Astrocyte of the hippocampus (primary cell): ENCODE measurements at places on chromosomes 3 and 15.

DNA sequence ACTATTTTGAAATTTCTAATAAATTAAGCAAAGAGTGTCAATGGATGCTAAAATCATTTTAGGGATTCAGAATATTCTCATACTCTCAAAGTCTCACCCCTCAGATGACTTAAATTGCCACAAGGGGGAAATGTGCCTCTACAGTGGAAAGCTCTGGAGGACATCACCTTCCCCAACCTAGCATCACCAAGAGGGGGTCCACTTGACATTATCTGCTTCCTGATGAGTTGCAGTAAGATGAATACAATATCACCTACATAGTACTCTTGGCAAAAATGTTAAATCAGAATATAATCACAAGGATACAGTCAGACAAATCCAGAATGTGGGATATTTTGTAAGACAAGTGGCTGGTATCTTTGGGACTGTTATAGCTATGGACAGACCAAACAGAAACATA lies 290.1 kb downstream of the MFSD1 start:
- DNase-seq = no peak

- peak; percentile 11 for DNase-seq
Measured at GRCh38 chr15:79653533-79653932, 221.4 kb downstream of the MINAR1 start.

DNA sequence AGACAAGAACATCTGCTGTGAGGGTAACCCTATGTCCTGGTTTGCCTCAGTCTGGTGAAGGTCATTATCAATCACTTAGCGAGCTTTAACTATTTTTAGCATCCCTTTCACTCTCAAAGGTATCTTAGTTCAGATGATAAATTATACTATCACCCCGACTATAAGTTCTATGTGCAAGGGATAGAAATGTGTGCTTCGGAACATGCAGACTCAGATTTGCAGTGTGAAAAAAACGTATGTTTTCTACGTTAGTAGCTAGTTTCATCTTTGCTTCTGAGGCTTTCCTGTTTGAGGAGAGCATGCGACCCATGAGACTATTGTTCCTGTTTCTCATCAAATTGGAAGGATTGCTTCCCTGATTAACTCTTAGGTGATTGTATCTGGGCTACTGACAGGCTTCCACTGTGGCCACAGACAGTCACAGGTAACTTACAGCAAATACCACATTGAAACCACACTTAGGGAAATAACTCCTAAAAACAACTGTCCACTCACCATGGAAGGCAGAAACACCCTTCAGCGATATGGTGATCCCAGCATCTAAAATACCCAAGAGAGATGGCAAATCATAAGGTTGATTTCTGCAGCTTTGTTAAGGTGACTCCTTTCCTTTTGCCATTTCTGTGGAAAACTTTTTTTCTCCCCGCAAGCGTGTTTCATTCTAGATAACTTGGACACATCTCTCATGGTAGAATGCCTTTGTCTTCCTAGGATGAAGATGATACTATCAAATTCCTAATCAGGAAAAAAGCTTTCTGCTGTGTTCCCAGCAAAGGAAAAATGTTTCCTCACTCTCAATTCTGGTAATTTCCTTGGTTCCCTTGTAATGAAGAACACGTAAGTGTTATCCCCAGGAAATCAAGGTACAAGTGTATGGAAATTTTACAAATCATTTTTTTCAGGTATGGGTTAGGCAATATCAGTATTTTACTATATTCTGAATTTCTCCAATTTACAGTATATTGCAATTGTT lies 5.2 kb downstream of the GCSAM start:
- DNase-seq = no peak

- DNase-seq = no peak
Measured at GRCh38 chr15:95261968-95262367, 1030.6 kb downstream of the MCTP2 start.

GRCh38 chr3:127396473-127396872 lies 108.6 kb upstream of the PRR20G start:
- no peak for DNase-seq

DNA sequence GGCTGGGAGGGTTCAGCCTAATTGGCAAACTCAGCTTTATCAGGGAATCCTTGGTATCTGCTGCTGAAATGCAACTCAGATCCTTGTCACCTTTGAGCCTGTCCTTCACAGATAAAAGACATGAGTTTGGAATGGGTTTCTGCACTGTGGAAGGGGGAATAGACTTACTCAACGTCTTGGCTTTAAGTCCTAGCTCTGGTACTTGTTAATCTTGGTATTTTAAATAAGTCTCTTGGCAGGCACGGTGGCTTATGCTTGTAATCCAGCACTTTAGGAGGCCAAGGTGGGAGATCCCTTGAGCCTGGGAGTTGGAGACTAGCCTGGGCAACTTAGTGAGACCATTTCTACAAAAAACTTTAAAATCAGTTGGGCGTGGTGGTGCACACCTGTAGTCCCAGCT lies 55.1 kb upstream of the ATOSA start:
- DNase-seq = no peak

GRCh38 chr3:15797642-15798303 lies at the start of gene ANKRD28:
Gene ANKRD28 (minus strand): TSS chr3:15797979. CDS start chr3:15796521, 1,458 bp downstream.
- DNase-seq = peak; percentile 90

GRCh38 chr15:22915866-22916515 lies 64.2 kb downstream of the CYFIP1 start:
- no peak for DNase-seq

GRCh38 chr3:69321301-69322157 lies 64.4 kb downstream of the FRMD4B start:
- DNase-seq = no peak

- DNase-seq = peak; percentile 76
Measured at GRCh38 chr3:195270079-195270816, 711 bp downstream of the XXYLT1 start.
